ENCODE measurements at places on chromosomes 3 and 15.

- DNase-seq, result no peak
Measured at GRCh38 chr3:122942239-122942638, 85.3 kb downstream of the SEMA5B start.

DNA sequence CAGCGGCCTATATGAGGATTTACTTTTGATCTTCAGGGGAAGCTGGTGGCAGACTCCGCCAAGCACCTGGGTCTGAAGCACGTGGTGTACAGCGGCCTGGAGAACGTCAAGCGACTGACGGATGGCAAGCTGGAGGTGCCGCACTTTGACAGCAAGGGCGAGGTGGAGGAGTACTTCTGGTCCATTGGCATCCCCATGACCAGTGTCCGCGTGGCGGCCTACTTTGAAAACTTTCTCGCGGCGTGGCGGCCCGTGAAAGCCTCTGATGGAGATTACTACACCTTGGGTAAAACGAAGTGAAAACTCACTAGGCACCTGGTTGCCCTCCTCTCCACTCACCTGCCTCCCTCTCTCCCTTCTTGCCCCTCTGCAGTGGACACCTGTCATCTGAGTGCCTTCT, 33.8 kb upstream of the TRA2B start:
- no peak for DNase-seq

- no peak for DNase-seq
Measured at GRCh38 chr3:11250902-11251806, 21.0 kb upstream of the ATG7 start.

GRCh38 chr3:183532620-183533411, 22.7 kb downstream of the KLHL6 start:
- DNase-seq, result no peak

GRCh38 chr3:124974691-124975090, 40.1 kb upstream of the MUC13 start:
- no peak for DNase-seq

- no peak for DNase-seq
Measured at GRCh38 chr3:156614642-156615511, 59.5 kb upstream of the TIPARP start.

GRCh38 chr15:101570241-101570640, 80.7 kb upstream of the PCSK6 start:
- no peak for DNase-seq
